Activated CD8-positive, alpha-beta memory T cell treated with anti-CD3 and anti-CD28 coated beads for 36 hours (primary cell): ENCODE measurements at places on chromosomes 5 and 9. TPM values are rescaled to one million over a fixed set of nuclear protein-coding genes. Genes with fewer than 3 reads are reported as not detected.

Gene CTXN3
- total RNA-seq: not detected

Gene SLC6A7
- not detected for total RNA-seq

Gene OR13C8
- not detected for total RNA-seq

Gene DEPDC1B
- 16.5 TPM for total RNA-seq

Gene LHX3
- not detected for total RNA-seq

Gene FIBCD1
- not detected for total RNA-seq

Gene ADAMTS19
- not detected for total RNA-seq

Gene SPATA31E1
- not detected for total RNA-seq

Gene KIF27
- total RNA-seq: 3.0 TPM

Gene PRDM9
- total RNA-seq: not detected

Gene GPR150
- total RNA-seq: 0.44 TPM

Gene GARNL3
- 4.1 TPM for total RNA-seq

Gene PCDHGC5
- total RNA-seq: not detected
